ENCODE measurements at places on chromosomes 12 and 14.

DNA sequence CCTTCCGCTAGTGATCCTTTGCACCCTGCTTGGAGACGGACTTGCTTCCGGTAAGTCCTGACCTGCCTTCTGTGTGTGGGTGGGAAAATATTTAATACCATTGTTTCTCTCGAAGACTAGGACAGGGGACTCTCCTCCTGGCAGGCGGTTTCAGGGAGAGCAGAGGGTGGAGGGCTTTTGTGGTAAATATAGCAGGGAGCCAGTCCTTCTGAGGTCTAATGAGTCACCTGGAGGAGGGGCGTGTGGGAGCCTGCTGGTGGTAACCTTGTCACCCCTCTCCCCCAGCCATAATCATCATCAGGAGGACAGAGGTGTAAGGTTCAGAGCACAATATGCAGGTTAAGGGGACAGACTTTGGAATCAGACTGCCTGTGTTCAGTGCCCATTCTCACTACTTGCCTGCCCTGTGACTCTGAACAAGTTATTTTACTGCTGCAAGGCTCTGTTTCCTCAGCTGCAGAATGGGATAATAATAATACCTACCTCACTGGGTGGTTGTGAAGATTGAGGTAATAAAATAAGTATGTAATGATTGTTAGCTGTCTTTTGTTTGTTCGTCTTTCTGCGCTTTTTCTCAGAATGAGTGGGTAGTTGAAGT, 47.4 kb downstream of the SUSD6 start:
- no peak for DNase-seq

GRCh38 chr14:61512026-61512834, 183.1 kb upstream of the HIF1A start:
- DNase-seq = no peak

- DNase-seq = no peak
Measured at GRCh38 chr14:20836668-20837338, 34.2 kb upstream of the RNASE1 start.

- peak; percentile 24 for DNase-seq
Measured at GRCh38 chr12:48936379-48936979, 11.2 kb upstream of the FKBP11 start.

DNA sequence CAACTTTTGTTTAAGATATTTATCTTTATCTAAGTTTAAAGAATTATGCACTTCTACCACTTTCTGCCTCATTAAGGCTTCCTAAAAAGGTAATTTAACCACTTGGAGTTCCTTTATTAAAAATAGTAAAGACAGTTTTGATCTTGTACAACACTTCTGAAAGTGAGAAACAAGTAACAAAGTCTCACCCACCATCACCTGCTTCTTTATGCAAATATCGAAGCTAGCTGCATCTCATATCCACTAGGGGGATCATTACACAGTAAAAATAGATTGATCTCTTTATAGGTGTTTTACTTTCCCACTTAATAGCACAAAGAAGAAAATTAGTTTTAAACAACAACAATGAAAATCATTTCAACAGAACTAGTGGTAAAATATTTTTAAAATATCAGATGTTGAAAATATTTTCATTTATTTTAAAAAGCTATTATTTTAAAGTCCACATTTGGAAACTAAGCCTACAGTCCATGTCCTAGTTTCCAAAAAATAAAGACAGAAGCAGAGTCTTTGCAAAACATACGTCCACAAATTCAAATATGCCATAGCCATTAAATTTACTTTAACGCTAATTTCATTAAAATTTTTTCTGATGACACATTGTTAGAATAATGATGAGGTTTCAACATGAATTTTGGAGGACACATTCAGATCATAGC, 160.0 kb upstream of the SOX5 start:
- DNase-seq = no peak

GRCh38 chr14:87916103-87916885, 76.7 kb downstream of the GALC start:
- DNase-seq = no peak

DNA sequence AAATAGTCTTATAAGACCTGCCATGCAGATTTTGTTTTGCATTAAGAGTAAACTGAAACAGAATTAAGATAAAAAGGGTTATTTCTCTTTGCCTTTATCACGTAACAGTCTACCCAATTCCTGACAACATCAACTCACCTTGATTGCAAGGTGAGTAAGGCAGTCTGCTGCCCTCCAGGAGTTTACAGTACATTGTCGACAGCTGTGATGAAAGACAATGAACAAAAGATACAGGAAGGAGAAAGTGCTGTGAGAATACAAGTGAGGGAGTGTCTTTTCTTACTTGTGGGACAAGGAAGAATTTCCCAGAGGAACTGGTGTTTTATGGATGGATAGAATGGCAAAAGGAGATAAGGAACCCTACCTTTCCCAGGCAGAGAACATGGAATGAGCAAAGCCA, 101.0 kb downstream of the RTN1 start:
- DNase-seq = no peak

DNA sequence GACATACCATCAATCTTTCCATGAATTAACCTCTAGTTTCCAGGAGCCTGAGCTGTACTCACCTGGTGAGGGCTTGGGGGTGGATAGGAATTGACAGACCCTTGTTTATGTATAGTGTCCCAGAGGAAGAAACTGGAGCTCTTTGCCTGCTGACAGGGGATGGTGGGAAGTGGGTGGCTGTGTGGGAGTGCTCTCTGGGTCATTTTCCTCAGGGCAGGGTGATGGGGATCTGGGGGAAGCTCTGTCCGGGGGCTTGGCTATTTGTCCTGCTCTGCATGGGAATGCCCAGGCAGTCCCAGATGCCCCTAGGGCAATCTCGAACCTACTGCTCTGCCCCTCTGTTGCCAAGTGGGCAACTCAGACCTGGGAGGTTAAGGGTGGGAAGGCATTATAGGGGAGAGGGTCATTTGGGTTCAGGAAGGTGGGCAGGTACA, 21.8 kb upstream of the DHRS2 start:
- no peak for DNase-seq

DNA sequence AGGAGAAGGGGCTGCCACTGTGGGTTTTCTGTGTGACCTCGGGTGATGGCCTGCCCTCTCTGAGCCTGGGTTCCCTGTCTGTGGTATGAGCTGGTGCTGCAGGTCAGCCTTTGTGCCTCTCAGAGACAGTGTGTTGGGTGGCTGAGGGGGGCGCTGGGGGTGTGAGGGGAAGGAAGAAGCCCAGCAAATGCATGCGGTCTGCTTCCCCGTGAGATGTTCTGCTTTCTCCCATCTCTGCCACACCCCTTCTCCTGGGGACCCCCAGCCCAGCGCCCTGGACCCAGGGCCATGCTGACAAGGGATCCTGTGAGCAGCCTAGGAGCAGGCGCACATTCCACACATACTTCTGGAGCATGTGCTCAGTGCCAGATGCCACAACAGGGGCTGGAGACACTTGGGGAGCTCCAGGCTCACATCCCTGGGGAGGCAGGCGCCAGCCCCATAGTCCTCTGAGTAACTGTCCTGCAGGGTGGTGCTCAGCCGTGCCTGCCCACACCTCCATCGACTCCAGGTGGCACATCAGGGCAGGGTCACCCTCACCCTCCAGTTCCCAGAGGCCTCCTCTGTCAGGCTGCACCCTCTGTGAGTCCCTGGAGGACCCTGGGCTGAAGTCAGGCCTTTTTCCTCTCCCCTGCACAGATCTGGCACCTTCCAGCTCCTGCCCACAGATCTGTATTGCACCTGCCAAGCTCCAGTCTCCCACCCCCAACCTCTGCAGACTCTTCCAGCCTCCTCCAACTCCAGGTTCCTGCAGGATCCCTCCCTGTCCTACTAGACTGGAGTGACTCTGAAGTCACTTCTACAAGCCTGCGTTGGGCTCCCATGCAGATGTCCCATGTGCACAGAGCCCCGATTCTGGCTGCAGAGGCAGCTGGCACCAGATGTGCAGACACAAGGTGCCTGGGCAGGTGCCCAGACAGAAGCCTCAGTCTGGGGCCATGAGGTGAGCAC, 205.6 kb downstream of the KIF26A start:
- DNase-seq = no peak

DNA sequence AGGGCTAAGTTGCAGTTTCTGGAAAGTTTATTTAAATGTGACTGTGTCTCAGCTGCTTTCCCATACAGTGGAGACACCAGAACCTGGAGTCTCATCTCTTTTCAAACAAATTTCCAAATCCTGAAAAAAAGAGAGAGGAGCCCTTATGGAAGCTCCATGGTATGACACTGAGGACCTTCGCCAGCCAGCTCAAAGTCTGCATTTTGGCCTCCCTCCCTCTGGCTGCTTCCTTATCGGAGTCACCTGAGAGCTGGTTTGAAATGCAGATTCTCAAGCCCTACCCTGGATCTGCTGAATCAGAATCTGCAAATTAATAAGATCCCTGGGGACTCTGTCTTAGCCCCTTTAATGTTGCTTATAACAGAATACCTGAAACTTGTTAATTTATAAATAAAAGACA, 21.7 kb upstream of the JDP2 start:
- DNase-seq = no peak

- peak; percentile 93 for DNase-seq
Measured at GRCh38 chr12:14691560-14691959, 4.8 kb downstream of the GUCY2C start.

DNA sequence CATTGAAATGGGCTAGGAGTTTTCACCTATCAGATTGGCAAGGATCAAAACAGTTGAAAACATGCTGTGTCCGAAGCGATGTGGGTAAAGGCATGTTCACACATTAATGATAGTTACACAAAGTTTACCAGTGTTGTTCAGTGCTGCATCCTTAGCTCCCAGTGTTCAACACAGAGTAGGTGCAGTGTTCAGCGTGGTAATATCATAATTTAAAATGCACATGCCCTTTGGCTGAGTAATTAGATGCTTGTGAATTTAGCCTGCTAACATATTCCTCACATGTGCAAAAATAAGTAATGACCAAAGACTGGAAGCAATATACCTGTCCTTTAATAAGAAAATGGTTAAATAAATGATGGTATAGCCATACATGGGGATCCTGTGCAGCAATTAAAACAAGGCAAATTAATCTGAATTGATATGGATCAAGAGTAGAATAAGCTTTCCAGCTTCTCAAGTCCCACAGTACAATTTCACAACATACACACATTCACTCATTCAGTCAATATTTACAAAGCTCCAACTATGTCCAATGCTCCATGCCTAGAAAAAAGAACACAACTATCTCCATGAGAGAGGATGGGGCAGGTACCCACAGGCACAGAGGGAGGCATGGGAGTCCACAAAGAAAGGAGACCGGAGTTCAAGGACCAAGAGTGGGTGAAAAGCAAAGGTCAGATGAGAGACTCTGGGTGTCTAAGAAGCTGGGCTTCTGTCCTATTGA, 12.8 kb downstream of the TMCC3 start:
- no peak for DNase-seq

DNA sequence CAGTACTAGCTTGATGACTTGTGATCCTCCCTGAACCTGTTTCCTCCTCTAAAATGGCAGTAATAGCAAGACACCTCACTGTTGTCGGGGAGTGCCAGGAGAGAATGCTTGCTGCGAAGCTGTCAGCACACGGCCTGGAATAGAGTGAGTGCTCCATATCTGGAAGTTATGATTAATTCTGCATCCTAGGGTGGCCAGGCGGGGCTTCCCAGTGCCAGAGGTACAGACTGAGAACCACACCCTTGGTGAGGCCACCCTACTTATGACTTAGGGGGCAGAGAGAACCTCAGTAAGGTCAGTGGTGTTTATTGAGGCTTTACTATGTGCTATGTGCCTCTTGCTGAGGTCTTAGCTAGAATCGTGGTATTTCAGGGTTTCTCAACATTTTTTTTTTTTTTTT, 20.1 kb downstream of the MORN3 start:
- peak; percentile 58 for DNase-seq

GRCh38 chr12:79690142-79690637, 574 bp downstream of the PAWR start:
- no peak for DNase-seq

- no peak for DNase-seq
Measured at GRCh38 chr14:75991753-75992152, 6.2 kb downstream of the IFT43 start.

DNA sequence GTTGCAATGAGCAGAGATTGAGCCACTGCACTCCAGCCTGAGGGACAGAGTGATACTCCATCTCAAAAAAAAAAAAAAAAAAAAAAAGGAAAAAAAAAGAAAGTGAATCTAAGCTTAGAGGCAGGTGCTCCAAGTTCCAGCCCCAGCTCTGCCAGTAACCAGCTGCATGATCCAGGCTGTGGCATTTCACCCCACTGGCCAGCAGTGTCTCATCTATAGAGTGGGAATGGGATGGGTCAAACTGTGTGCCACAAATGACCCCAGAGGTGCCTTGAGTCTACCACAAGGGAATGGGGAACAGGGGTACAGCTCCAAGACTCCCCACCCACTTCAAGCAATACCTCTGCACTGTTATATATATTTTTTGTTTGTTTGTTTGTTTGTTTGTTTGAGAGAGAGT, 5.0 kb downstream of the PLEKHD1 start:
- DNase-seq = no peak

GRCh38 chr12:99455350-99456035, 192.1 kb upstream of the GARIN6 start:
- no peak for DNase-seq

- no peak for DNase-seq
Measured at GRCh38 chr12:25757037-25757665, 201.3 kb upstream of the RASSF8 start.

DNA sequence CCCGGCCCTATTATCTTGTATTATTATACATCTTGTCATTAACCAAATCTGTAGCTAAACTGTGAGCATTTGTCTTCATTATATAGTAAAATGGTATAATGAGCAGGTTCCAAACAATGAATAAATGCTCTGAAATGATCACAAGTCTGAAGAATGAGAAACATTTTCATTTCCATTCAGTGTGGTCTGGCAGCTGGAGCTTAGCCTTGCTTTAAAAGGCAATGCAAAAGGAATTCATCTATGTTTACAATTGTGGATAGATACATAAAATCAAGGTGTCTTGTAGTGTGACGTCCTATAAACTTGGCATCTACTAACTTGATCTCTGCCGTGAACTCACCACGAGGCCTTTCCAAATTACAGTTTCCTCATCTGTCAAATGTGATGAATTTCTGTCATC, 168.3 kb downstream of the RMST start:
- DNase-seq = no peak

DNA sequence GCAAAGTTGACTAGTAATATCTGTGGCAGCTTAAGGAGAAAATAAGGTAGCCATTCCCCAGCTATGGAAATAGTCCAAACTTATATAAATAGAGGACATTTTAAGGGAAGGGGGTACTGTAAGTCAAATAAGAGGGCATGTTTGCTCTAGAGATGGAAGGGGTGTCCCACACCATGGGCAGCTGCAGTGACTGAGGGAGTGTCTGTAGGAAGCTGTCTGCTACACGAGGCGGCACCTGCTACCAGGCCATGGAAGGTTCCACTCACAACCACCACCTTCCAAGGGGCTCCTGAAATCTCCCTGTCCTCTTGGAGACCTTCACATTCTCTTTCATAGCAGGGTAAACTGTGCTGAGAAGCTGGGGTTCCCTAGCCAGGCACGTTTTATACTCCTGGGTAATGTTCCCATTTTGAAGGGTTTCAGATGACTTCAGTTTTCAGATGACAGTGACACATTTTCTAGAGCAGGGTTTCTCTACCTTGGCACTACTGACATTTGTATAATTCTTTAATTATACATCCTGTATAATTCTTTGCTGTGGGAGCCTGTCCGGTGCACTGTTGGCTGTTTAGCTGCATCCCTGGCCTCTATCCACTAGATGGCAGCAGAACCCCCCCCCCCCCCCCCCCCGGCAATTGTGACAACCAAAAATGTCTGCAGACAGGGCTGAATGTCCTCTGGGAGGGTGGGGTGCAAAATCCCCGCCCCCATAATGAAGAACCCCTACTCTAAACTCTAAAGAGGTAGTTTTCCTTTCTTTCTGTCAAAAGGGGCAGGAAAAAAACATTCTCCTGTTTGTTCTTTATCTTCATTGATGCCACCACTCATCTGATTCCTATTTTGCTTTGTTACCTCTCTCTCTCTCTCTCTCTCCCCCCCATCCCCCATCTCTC, 11.6 kb upstream of the SMCO2 start:
- no peak for DNase-seq

Data from AML-193 (cell line).